ENCODE measurements at places on chromosomes 5 and 9.

DNA sequence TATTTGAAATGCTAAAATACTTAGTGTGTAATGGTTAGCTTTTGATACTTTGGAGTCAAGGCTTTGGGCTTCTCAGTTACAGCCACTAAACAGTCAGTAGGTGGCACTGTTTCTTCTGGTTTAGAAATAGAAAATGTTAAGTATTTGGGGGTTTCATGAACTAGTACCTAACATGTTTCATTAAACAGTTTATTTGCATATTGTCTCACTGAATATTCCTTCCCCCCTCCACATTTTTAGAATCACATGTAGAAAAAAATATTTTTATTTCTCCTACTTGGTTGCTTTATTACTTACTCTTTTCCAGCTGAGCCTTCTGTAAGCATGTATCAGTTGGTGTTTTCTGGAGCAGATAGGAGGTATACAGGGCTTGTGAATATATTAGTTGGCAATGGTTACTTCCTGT is 48.0 kb downstream of the IPO11 start:
- DNase-seq: peak; percentile 29

DNA sequence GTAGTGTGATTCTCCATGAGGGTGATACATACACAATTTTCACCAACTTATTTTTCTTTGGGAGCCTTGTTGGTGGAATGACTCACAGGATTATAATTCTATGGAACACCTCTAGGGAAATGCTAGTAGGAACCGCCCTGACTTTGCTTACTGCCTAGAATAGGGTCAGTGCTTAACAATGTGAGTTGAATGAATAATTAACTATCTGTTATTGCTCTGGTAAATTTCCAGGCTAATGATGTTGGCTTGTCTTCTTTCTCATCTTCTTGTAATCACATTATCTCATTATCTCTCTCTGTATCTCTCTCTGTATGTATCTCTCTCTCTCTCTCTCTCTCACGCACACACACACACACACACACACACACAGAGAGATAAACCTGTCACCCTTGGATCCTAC is 291.1 kb downstream of the TRIM32 start:
- no peak for DNase-seq

GRCh38 chr9:85420750-85421149 is 321.0 kb downstream of the AGTPBP1 start:
- DNase-seq: peak; percentile 72

DNA sequence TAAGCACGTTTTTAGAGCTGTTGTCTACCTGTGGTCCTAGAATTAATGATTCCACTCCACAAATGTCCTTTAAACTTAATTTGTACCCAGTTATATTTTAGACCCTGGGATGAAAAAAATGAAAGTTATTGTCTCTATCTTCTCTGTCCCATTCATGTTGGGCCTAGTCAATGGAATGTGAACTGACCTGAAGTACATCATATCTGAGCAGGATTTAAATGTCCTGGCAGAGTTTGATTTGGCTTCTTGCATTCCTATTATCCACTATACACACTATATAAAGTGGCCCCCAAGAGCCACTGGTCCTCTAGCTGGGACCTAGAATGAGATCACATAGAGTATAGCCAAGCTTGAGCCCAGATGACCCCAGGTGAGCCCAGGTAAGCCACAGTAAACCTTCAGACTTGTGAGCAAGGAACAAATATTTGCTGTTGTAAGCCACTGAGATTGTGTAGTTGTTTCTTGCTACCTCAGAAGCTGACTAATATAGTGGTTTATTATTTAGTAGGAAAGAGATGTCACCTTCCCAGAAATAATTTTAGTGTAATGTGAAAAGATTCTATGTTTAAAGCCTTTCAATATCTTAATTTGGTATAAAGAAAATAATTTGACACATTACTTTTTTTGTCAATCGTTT is 37.1 kb upstream of the C6 start:
- DNase-seq: no peak

DNA sequence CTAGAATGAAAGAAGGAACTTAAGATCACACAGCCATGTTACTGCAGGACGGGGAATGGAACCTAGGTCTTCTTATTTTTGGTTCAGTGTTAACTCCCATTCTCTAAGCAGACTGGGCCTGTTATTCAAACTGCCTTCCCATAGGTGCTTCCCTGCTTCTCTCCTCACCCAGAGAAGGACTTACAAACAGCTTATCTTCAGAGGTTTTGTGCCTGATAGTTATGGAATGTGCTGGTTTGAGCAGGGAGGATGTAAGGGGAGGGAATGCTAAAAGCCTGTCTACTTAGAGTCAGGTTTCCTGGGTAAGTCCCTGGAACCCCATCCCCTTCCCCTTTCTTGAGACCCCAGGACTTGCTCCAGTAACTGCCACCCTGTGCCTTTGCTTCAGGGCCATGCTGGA is 4.2 kb upstream of the PSMD5 start:
- no peak for DNase-seq

Data from retina (tissue), 1 donor.